NCI-H187 treated with DMSO at 0.1 percent for 48 hours (cell line): ENCODE measurements at places on chromosomes 12 and 14.

DNA sequence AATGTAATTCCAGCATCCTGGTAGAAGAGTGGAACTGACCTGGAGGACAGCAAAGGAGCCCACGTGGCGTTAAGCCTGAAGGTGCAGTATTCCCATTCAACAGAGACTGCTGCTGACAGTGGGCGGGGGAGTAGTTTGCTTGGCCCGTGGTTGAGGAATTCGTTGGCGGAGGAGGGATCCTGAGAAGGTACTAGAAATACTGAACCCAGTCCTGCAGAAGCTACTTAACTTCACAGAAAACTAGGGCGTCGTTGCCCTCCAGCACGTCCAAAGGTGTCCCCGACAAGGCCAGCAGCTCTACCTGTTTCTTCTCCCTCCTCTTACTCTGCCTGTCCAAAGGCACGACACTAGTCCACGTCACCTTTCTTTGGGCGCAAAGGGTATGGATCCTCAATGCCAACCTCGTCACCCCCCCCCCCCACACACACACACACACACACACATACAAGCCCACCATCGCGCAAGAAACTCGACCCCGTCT, 303 bp downstream of the PUS7L start:
- DNase-seq: no peak

DNA sequence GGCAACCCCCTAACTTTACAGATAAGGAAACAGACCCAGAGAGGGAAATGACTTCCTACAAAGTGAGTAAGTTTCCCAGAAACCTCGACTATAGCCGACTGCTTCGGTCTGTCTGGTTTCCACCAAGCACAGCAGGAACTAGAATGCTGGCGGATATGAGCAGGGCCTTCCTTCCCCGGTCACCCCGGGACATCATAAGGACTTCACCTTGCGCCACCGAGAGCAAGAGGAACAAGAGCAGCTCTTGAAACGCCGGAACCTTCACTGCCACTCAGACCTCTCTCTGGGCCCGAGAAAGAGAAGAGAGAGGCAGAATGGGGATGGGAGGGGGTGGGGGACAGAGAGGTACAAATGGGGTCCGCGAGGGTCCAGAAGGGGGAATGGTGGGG, 29.4 kb upstream of the GPR68 start:
- no peak for DNase-seq

DNA sequence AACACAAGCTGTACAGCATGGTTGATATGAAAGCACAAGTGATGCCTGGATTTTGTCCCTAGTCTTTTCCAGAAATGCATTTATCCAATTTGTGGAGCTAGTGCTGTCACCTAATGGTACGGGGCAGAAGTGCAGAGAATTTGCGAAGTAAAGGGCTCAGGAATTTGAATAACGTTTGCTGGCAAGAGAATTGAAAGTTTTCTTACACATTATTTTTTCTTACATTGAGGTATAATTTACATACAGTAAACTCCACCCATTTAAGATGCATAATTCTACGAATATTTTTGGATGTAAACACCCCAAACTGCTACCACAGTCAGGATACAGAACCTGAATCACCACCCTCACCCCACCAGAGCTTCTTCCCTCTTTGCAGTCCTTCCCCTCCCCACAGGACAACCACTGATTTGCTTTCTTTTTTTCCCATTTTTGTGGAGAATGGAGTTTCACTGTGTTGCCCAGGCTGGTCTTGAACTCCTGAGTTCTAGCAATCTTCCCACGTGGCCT, 3.5 kb downstream of the AICDA start:
- no peak for DNase-seq

GRCh38 chr14:35375558-35376025, 29.0 kb downstream of the NFKBIA start:
- DNase-seq: no peak

GRCh38 chr14:85537526-85537925, 7.6 kb downstream of the FLRT2 start:
- DNase-seq: no peak

DNA sequence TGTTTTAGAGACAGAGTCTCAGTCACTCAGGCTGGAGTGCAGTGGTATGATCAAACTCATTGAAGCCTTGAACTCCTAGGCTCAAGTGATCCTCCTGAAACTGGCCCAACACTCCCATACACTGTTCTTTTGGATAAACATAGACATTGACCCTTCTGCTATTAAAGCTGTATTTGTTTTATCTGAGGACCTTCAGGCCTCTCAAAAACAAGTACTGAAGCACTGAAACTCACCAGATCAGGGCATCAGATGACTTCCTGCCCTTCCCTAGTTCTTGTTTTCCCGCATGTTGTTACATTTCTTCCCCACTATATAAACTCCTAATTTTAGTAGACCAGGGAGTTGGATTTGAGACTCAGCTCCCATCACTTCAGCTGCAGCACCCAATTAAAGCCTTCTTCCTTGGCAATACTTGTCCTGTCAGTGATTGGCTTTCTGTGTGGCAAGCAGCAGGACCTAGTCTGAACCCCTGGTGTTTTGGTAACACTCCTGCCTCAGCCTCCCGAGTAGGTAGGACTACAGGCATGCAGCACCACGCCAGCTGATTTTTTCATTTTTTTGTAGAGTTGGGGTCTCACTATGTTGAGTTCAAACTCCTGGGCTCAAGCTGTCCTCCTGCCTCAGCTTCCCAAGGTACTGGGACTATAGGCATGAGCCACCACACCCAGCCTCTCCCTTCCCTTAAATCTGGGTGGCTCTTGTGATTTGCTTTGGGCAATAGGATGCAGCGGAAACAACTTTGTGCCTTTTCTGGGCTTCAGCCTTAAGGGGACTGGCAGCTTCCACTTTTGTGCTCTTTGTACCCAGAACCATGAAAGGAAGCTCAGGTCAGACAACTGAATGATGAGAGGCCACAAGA, 12.5 kb upstream of the IFT81 start:
- no peak for DNase-seq

GRCh38 chr12:39872425-39872824, 233.5 kb downstream of the SLC2A13 start:
- DNase-seq: no peak

- DNase-seq: no peak
These were observed 160.4 kb upstream of the PWP1 start for GRCh38 chr12:107525063-107525718.

DNA sequence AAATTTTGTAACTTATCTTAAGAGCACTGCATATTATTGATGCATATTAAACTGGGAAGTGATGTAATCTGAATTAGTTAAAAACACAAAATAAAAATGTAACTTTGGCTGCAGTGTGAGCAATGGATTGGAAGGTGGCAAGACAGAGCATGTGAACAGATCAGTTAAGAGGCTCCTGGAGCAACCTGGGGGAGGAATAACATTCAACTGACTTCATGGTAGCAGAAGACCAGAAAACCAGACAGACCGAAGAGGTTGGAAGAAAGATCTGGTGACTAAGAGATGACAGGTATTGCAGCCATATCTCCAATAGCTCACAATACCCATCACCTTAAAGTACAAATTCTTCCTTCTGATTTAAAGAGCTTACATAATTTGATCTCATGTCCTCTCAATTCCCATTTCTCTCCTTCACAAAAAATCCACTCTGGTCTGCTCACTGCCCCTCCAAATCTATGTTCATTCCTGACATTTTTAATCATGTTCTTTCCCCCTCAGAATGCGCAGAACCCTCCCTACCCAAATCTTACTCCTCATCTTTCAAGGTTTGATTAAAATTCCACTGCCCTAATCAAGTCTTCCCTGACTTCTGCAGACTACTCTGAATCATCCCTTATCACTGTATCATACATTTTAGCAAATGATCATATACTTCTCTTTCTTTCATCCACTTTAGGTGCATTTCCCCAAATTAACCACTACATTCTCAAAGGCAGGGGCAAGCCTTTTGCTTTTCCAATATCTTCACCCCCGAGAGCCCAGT, 51.5 kb downstream of the DUSP16 start:
- DNase-seq: no peak

DNA sequence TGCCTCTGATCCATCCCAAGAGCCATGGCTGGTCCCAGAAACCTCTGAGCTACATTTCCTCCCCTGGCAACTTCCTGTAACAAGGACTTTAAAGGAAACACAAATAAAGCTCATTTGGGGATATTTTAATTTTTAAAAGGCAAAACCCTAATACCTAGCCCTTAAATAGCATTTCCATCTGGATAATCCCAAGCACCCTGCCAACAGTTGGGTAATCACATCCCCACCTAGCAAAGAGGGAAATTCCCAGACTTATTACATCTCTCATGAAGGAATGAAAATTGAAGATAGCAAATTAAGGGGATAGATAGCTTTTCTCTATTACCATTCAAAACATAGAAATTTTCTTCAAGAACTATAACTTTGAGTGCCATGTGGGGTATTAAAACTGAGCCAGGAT, 213.7 kb upstream of the BMP4 start:
- DNase-seq: no peak

DNA sequence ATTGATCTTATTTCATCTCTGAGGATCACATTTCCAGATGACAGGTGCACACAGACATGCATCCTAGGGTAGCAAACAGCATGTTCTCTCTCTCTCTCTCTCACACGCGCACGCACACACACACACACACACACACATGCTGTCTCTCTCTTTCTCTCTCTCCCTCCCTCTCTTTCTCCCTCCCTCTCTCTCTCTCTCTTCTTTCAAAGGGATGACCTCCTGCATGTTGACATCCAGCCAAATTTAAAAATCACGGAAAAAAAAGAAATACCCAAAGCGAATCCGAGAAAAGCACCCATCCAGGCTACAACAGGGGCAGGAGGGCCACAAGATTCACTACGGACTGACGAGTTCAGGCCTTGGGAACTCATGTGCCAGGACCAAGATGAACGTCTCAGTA, 2.3 kb downstream of the KSR2 start:
- no peak for DNase-seq

DNA sequence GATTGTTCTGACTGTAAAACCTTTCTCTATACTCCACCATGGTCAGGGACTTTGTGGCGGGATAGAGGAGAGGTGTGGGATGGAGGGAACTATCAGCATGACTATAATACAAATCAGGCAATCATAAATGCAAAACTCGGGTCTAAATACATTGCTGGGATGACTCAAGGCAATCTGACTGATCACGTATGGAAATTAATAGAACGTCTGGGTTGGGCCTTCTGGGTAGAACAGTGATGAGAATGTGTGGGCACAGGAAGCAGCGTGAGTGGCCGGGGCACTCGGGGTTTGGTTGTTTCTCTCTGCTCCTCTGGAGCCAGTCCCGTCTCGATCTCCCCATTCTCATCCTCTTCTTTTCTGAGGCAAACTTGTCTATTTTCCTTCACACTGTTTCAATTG, 485.8 kb downstream of the VRK1 start:
- no peak for DNase-seq

- no peak for DNase-seq
These were observed 349.7 kb downstream of the ATP23 start for GRCh38 chr12:58291106-58291505.

GRCh38 chr12:127830065-127830460, 436.9 kb upstream of the TMEM132C start:
- DNase-seq: no peak

GRCh38 chr12:71626098-71626497, 37.5 kb downstream of the ZFC3H1 start:
- DNase-seq: no peak

DNA sequence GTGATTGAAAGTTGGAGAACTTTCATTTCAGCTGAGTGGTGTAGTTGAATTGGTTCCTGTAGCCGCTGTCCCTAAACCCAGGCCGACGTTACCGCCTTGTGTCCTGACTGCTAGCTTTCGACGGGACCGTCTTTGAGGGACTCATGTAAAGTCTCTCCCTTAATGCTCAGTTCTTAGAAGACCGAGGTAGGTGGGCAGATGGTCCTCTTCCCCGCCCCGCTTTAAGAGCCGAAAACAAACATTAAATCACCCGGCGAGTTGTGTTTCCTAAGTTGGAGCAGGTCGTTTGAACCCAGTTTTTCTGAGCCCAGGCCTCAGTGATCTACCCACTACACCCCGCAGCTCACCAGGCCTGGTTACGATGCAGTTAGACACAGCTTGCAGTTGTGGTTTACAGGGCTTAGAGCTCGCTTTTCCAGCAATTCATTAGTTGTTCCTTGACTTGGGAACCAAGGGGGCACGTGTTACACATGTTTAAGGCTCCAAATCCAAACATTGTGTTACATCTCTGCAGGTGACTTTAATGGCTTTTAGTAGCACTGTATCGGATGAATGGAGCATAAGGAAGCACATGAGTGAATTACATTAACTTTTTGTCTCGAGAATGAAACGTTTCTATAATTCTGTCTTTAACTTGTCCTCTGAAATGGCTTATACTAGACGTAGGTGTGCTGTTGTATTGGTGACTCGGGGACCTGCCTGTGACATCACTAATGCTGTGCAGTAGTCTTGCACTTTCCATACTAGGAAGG, 790 bp downstream of the NEDD1 start:
- DNase-seq: no peak

DNA sequence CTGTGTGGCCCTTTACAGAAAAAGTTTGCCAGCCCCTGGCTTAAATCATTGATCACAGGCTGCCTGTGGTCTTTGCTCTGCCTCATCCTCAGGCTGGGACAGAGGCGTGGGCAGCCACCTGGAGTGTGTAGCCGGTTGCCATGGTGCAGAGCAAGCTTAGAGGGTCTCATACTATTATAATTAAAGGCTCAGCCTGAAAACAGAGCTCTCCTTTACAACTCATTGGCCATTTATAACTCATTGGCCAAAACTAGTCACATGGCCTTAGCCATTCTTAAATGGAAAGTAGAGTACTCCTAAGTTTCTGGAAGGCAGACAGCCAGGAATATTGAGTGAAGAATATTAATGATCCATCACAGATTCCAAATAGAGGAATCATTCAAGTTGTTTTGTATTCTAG, 3.0 kb downstream of the HSP90B1 start:
- DNase-seq: no peak

GRCh38 chr14:96630281-96630680, 128.1 kb downstream of the PAPOLA start:
- no peak for DNase-seq

DNA sequence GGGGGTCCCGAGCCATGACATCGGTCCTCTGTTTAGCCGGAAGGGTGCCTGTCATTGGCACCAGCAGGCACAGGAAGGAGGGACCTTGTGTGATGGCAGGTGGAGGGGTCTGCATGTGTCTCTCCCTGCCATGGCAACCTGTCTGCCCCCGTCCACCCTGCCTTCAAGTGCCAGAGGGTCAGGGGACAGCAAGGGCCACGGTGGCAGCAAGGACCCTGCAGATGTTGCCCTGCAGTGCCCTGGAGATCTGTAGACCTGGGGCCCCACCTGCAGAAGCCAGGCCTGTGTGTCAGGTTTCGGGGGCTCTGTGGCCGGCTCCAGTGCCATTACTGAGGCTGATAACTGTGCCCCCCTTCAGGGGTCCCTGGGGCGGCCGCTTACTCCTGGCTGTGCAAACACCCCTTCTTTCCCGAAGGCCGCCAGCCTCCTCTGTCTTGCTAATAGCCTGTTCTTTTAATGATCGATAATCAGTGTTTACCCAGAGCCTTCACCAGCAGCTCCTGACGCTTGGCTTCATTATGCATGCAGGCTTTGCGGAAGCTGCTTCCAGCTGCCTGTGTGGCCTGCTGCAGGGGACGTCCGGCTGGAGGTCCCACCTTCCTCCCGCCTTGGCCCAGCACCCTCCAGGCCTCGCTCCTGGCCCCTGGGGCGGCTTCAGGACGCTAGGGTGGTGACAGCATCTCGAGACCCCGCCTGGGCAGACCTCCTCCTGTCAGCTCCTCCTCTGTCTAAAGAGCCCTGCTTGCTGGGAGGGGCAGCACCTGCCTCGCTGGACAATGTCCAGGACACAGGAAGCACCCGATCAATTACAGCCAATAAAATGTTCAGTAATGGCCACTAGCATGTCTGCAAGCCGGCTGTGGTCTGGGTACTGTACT, 153.0 kb downstream of the KIF26A start:
- DNase-seq: no peak

GRCh38 chr12:80954857-80955520, 17.3 kb upstream of the LIN7A start:
- DNase-seq: no peak
